NCI-H2081 treated with DMSO at 0.1 percent for 48 hours (cell line): ENCODE measurements at places on chromosomes 12 and 14.

DNA sequence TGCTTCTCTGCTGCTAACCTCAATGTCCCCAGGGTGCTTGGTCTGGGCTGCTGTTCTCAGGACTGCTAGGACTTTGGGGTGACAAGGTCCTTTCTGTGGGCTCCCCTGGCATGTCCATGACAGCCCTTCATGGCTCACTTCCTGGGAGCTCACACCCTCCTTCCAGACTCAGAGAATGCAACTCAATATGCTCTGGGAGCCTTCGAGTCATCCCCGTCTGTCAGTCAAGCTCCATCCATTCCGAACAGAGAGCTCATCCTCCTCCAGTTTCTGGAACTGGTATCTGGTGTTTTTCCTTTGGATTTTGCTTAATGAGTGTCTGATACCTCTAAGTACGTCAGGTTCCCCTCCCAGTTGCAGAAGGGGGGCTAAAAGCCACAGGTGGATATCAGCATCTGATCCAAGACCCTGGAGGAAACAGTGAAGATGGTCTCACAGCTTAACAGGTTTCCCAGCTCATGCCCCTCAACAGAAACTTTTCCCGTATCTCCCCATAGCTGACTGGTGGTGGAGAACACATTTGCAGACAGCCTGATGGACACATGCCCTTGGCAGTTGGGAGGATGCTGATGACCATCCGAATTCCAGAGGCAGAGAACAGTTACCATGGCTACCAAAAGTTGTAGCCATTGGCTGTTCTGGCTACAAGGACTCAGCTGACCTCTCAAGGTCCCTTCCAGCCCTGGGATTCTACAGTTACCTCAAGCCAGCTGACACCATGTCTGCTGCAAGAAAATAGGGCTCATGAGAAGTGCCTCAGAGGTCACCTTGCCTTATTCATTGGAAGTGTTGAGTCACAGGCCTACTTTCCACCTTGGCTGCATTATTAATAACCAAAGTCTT, 9.5 kb upstream of the RAB35 start:
- DNase-seq: no peak

DNA sequence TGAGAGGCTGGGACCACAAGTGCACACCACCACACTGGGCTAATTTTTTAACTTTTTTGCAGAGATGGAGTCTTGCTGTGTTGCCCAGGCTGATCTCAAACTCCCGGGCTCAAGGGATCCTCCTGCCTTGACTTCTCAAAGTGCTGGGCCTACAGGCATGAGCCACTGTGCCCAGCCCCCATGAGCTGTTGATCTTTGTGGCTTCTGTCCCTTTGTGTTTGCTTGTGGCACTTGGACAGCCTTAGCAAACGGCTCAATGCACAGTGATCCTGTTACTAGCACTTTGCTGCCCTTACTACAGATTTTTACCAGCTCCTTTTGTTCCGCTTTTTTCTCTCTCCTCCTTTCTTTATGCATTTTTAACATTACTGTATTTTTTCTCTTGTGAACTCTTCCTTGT, 25.3 kb upstream of the EVL start:
- DNase-seq: no peak

DNA sequence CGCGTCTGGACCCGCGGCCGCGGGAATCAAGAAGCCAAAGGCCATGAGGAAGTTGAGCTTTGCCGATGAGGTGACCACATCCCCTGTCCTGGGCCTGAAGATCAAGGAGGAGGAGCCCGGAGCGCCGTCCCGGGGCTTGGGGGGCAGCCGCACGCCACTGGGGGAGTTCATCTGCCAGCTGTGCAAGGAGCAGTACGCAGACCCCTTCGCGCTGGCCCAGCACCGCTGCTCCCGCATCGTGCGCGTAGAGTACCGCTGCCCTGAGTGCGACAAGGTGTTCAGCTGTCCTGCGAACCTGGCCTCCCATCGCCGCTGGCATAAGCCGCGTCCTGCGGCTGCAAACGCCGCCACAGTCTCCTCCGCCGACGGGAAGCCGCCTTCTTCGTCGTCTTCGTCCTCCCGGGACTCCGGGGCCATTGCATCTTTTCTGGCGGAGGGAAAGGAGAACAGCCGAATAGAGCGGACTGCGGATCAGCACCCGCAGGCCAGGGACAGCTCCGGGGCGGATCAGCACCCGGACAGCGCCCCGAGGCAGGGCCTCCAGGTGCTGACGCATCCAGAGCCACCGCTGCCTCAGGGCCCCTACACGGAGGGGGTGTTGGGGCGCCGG, 1.0 kb downstream of the INSM2 start:
- no peak for DNase-seq

- no peak for DNase-seq
These were observed 119.6 kb downstream of the GCH1 start for GRCh38 chr14:54782751-54783659.

GRCh38 chr12:99436584-99436983, 211.0 kb upstream of the GARIN6 start:
- no peak for DNase-seq

DNA sequence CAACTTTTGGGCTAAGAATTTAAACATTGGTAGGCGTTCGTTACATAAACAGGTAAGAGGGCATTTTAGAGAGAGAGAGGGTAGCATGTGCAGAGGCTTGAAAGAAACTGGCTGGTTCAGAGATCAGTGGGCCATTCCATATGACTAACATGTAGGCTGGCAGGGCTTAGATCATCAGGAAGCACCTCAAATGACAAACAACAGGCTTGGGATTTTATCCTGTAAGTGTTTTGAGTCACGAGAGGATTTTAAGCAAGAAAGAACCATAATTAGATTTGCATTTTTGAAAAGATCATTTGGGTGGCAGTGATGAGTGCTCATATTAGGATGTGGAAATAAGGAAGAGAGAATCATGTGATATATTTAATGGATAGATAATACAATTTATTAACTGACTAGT, 8.7 kb upstream of the PLEKHA5 start:
- DNase-seq: no peak

- no peak for DNase-seq
These were observed 10.1 kb downstream of the SLC25A29 start for GRCh38 chr14:100296106-100296651.

DNA sequence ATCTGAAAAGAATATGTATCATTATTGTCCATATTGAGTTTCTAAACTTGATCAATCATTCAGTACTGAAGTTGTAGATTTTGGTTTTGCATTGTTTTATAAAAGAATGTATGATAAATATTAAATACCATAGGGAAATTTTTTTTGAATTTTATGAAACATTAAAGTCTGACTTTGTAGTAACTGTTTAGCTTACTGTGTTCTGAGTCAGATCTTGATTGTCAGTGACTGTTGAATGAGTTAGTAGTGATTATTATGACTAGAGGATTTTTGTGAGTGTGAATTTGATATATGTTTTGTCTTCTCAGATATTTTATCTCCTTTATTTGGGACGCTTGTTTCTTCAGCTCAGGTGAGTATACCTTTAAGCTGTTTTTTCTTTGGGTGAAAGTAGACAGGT, 10.1 kb downstream of the TDP1 start:
- no peak for DNase-seq

GRCh38 chr12:93090731-93091172, 161.7 kb upstream of the EEA1 start:
- no peak for DNase-seq

DNA sequence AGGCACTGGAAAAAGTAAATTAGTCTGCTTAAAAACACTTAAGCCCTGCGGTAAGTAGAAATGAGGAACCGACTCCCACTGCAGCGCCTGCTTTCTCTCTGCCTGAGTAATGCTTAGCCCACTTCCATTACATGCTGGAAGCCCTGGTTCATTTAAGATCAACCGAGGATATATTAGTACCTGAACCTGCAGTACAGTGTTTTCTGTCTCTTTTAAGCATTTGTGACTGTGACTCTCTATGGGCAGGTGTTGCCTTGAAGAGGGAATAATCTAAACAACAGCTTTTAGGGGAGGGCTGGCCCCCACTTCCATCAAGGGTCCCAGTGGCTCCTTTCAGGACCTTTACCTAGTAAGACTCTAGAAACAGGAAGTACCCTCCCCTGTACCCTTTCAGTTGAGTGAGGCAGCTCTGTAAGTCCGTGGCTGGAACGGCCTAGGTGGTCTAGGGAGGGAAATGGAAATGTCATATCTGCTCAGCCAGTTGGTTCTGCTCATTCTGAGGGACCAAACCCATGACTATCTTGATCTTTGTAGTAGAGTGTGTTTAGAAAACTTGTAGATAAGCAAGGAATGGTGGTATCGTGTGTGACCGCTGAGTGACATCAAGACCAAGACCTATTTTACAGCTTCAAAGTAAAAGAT, 56.2 kb downstream of the FNTB start:
- DNase-seq: no peak

DNA sequence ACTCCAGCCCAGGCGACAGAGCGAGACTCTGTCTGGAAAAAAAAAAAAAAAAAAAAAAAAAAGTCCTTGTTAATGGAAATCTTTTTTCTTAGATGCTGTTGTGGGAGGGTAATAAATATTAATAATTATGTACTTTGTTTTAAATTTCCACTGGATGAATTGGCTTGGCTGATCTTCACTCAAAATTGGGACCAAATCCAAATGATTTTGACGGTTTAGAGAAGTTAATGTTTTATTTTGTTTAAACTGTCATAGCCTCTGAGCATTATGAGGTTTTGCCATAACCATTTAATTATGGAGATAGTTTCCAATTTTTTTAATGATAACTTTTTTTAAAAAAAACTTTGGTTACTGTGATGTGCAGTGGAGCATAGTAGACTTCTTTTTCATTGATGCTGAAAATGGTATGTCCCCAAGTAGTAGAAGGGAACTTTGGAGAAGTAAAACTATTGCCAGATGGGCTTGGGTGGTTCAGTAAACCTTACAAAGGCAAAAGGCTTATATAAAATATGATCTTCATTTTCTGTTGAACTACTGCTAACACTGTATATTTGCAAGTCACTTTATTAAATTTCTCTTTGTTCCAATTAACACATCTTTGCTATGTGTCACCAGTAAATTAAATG, 3.9 kb upstream of the PMCH start:
- DNase-seq: no peak

- DNase-seq: no peak
These were observed 422.2 kb downstream of the NOVA1 start for GRCh38 chr14:26175658-26176057.

- no peak for DNase-seq
These were observed 105.2 kb downstream of the RBM19 start for GRCh38 chr12:113860950-113861349.

DNA sequence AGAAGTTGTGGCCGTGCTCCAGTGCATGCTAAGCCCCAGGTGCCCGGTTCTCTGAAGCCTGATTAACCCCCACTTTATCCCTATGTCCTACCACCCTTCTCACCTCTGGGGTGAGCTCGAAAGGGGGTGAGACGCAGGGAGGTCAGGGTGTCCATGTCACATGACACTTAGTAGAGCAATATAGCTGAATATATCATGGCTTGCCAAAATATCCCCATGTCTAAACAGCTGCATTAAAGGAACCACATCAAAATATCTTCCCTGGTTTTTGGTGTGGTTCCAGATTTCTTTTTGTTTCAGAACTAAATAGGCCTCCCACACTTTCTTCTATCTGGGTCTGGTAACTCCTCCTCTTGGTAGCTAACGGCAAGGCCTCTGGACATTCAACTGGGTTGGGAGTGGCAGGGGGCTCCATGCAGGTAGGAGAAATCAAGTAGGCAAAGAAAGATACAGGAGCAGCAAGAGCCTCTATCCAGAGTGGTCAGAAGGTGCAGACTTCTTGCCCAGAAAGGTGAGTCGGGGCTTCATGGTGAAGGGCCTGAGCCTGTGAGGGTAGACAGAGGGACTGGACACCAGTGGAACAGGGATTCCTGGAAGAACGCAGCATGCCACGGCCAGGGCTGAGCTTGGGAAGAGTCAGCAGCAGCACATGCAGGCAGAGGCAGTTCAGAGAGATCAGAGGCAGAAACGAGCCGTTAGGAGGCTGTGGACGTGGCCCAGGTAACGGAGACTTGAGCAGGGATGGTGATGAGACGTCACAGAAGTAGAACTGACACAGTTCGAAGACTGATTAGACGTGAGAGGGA, 202.8 kb upstream of the DIO3 start:
- no peak for DNase-seq

GRCh38 chr14:83217492-83217891, 1683.8 kb upstream of the SEL1L start:
- DNase-seq: no peak

GRCh38 chr14:56858422-56858821, 48.1 kb upstream of the OTX2 start:
- DNase-seq: no peak

- no peak for DNase-seq
These were observed 7.3 kb downstream of the BCL7A start for GRCh38 chr12:122028905-122029560.

- no peak for DNase-seq
These were observed 792 bp upstream of the SLC38A1 start for GRCh38 chr12:46269429-46270241.

DNA sequence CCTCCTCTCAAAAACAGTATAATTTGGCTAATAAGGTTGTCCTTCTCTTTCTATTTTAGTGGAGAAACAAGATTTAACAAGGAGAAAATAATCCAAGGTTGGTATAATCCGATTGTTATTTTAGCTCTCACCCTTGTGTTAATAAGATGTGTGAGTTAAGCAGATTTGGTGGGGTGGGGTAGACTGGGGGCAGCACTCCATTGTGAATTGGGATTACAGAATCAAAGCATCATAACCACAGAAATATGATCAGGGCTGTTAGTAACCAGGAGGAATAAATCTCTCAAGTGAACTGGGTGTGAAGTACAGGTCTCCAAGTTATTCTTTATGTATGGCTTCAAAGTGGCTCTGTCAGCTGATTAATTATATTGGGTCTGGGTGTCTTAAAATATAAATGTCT, 10.2 kb downstream of the TIGAR start:
- no peak for DNase-seq

DNA sequence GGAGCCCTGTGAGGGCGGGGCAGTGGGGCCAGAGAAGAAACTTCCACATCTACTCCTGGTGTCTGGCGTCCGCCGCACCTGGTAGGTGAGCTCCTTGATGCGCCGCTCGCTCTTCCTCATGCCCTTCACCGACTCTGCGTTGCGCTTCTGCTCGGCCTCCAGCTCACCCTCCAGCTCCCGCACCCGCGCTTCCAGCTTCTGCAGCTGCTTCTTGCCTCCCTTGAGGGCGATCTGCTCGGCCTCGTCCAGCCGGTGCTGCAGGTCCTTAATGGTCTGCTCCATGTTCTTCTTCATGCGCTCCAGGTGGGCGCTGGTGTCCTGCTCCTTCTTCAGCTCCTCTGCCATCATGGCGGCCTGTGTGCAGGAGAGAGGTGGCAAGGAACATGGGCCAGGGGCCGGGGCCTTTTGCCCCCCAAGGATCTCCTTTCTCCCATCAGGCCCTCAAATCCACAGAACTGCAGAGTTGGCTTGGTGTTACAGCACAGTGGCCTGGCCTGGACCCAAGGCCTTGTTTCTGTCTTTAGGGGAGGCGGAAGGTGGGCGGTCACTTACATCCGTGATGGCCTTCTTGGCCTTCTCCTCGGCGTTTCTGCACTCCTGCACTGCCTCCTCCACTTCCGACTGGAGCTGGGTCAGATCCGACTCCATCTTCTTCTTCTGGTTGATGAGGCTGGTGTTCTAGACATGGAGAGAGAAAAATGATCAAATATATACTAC, 7.7 kb downstream of the CMTM5 start:
- DNase-seq: no peak

DNA sequence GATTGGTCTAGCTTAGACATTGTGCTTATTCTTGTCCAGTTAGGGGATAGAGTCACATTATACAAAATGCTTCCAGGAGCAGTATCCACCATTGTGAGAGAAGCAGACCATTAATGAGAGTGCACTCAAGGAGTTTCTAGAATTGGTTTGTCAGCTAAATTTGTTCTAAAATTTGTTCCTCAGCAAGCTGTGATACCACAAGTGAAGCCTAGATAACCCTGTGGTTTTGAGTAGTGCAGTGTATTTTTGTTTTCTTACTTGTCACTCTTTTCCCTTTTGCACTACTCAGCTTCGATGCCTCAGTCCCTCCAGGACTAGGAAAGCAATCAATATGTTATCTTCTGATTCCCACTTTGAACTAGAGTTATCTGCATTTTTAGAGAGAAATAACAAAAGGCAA, 42.5 kb upstream of the AKAP6 start:
- DNase-seq: no peak
